ENCODE measurements at places on chromosomes 4 and X.

DNA sequence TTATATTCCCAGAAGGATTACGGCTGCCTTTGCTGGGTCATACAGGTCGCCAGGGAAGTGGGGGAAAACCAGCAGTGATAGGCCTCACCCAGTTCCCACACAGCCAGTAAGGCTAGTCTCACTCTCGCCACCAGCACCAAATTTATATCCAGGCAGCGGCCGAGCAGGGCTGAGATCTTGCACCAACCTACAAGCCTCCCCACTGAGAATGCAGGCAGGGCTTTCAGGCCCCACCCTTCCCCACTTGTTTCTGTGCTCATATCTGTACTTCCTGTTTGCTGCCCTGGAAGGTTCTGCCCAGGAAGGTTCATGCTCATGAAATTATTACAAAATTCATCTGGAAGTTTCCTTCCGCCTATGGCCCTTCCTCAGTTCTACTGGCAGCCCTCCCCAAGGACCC, 179.7 kb downstream of the STIM2 start:
- no peak for DNase-seq

DNA sequence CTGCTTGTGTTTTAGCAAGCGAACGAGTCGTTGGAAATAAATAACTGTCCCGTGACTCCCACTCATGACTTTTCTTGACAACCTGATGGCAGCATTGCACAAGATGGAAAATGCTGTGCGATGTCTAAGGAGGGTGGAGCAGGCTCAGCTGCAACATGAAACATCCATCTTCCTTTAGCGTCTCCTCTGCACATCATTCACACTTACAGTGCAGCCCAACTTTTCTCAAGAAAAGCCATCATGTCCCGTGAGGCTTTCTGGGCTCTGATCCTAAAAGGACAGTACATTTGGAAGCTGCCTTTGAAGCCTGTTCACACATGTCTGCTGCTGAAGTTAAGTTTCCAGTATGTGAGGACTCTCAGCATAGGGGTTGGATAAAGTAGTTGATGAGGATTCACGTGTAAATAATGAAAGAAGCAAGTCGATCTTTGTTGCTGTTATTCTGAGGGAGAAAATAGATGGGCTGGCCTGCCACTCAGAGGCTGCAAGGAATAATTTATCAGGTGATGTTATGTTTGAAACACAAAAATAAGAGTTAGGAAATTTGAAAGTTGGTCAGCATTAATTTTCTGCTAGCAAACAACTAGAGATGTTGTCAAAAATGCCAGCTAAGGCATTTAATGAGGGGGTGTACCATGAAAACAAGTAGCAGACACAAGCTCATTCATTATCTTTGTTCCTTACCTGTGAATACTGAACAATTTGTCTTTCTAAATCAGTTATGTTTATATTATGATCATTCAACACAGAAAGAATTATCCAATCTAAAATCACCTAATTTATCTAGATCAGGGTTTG, 328.7 kb upstream of the ZFP42 start:
- DNase-seq = no peak

DNA sequence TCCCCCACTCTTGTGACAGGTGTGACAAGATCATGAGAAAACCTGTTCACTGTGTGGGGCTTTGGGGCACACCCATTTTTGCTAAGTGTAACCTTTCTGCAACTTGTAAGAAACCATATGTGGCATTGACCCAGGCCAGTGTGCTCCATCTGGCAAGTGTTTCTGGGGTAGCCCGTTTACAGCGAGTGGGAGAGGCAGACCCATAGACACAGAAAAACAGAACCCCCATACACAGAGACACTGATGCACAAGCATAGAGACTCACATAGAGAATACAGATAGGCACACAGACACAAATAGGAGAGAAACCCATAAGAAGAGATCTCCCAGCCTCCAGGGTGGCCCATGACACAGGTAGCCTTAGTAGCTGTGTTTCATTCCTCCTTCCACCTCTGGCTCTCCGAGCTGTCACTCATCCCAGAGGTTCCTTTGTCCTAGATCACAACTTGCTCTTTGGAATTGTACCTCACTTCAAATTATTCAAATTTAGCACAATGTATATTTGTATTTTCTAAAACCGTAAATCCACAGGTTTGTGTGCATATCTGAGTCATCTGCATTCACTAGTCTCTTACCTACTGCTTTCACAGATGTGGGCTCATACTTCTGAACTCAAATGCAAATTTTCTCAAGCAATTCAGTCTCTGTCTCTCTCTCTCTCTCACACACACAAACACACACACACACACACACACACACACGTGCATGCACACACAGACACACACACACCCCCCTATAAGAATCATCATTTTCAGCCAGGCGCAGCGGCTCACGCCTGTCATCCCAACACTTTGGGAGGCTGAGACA, 114.4 kb downstream of the SH3KBP1 start:
- no peak for DNase-seq

DNA sequence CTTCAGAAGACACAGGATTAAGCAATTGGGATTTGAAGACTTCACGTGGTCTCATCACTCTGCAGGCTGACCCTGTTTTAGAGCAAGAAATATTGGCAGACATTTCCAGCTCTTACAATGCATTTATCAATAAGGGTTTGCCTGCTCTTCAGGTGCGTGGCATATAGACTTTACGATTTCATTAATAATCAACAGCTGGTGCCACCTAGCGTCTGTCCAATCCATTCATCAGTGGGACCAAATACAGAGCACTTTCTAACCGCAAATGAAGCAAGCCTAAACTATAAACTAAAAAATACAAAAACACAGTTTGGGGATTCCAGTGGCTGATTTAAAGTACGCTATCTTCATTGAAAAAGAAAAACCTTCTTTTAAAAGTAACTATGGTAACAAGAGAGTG, 125.4 kb upstream of the DMD start:
- DNase-seq = no peak

DNA sequence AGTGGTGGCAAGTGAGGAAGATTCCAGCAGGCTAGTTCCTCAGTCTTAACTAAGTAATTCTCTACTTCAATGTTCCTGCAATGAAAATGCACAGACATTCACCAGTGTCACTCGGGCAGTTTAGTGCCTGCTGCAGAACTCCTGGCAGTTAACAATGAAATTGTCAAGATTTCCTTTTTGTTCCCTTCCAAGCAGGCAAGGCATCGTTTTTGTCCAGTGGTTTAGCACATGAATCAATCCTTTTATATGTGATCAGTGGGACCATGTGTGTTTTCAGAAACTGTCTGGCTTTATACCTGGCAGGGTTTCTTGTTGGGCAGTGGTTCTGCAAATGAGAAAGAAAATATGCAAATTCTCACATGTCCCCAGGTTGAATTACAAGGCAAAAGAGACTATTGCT, 122.2 kb downstream of the GBA3 start:
- no peak for DNase-seq

DNA sequence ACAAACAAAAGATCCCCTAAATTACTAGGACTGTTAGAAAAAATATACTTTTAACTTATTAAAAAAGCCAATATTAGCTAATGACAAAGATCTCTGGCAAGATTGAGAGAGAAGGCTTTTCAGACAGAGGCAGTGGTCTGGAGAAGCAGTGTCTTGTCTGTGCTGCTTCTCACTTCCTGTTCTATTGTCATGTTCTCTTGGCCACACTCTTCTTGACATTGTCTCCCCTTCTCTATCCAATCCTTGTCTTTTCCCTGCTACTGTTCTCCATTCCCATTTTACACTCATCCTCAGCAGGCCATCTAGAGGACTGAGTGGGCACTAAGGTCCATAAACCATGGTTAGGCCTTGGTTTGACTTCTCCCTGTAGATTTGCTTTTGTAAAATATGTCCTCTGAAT, 14.0 kb upstream of the TAPT1 start:
- DNase-seq = no peak

DNA sequence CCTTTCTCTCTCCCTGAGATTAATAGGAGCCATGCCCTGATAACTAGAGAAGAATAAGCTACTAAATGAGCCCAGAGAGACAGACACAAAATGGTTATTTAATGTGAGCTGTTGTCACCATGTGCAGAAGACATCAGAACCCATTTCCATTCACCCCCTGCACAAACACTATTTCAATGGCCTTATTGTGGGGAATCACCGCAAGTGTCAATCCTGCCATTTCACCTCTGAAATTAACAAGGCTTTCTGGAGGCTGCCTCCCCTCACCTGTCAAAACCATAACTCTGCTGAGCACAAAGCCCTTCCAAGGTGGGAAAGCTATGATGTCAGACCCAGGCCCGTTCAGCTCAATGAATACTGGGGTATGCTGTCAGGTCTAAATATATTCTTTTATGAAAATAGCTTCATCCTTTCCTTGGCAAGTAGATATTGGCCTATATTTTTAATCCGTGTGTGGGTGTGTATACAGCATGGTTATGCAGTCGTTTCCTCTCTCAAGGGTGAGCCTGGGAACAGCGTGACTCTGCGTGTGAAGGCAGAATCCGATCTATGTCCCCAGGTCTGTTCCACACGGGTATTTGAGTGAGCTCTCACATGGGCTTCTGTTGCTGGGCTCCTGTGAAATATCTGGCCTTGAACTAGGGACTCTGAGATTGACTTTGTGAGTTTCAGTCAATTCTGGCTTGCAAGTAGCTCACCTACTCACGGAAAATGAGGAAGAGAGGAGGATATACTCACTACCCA, 266.3 kb downstream of the FBXW7 start:
- DNase-seq = no peak

DNA sequence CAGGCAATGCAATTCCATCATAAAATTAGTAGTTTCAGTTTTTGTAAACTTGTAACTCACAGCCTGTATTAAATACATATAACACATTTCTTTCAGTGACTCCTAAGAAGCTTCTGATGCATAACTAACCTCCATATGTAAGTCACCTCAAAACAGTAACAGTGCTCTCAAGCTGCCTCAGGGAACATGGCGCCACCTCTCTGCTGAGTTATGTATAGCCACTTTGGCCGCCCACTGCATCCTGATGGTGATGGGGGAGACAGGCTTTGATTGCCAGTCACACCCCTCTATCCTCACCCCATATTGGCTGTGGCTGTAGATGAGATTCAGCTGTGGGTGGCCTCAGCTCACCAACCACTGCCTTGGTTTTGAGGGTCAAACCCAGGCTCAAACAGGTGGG, 54.3 kb downstream of the LRBA start:
- no peak for DNase-seq

DNA sequence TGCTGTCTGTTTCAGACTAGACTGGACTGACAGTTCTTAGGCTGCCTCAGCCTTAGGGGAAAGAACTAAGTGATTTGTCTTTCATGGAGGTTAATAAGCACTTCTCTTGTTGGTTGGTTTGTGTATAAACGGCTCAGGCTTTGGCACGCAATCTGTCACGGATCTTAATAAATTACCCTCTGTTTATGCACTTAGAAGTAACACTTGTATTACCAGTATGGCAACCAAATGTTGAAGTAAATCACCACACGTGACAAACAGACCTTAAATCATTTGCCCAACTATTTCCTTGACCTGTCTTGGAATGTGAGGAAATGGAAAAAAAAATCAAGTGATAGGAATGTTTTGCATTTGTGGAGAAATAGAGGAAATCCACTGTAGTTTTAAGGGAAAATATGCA, 69.9 kb downstream of the TEX13A start:
- no peak for DNase-seq

GRCh38 chr4:101127176-101127790, 220.0 kb downstream of the PPP3CA start:
- no peak for DNase-seq

GRCh38 chrX:133880032-133880443, 105.4 kb downstream of the GPC3 start:
- no peak for DNase-seq

GRCh38 chrX:122625239-122625638, 558.8 kb upstream of the GRIA3 start:
- DNase-seq = no peak

GRCh38 chr4:112410364-112410763, 105.6 kb downstream of the NEUROG2 start:
- DNase-seq = no peak

DNA sequence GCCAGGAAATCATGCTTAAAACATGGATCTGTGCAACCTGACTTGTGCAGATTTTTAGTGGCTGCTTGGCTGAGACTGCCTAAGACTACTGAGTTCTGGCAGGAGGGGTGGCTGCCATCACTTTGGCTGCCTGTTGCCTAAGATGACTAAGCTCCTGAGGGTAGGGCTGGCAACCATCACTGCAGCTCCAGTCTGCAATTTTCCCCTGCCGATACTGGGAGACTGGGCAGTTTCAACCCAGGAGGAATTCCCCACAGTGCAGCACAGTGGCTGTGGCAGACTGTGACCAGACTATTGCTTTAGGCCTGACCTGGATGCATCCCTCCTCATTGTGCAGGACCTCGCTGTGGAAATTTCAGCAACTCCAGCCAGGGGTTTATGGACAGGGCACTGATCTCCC, 544.9 kb downstream of the ANKRD50 start:
- DNase-seq = no peak

DNA sequence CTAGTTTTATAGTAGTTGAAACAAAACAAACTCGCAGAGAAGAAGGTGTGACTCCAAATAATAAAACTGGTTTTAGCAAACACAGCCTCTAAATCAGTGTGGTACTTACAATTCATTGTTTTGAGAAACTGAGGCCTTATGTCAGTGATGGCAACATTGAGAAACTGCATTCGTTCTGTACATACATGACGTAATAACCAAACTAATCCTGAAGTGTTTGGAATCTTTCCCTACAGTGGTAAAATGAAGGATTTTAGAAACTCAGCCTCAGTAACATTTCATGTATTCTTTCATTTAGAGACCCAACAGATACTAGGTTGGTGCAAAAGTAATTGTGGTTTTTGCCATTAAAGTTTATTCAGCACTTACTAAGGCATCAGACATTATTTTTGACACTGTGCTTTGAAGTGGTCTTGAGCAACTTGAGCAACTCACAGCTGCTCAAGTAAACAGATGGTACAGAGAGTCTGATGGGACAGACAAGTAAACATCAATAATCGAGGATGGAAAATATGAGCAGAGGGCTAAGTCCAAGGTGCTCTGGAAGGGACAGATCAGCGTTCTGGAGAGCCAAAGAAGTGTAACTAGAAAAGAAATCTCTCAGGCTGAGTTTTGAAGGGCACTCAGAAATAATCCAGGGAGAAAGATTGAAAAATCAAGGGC, 390.8 kb upstream of the BOD1L1 start:
- DNase-seq = no peak

GRCh38 chr4:105631818-105632400, 76.6 kb downstream of the INTS12 start:
- no peak for DNase-seq

GRCh38 chrX:144849141-144849540, 398.2 kb upstream of the SPANXN1 start:
- DNase-seq = no peak

GRCh38 chr4:7937006-7937405, 2.7 kb downstream of the AFAP1 start:
- DNase-seq = no peak

- no peak for DNase-seq
Measured at GRCh38 chr4:41506130-41506529, 31.8 kb upstream of the LIMCH1 start.

GRCh38 chr4:64756016-64756415, 346.8 kb upstream of the TECRL start:
- DNase-seq = no peak

GRCh38 chrX:79107891-79108718, 36.4 kb upstream of the GPR174 start:
- no peak for DNase-seq

All from stimulated activated CD4-positive, alpha-beta T cell treated with anti-CD3 and anti-CD28 coated beads, TNF-alpha, amount 100 ng/mL, for 1 hour (primary cell).